Adipose tissue (tissue), 3 donors: ENCODE measurements at places on chromosomes 6 and 20. TPM values are rescaled to one million over a fixed set of nuclear protein-coding genes. Genes with fewer than 3 reads are reported as not detected.

The SCRT2 gene
- polyA plus RNA-seq: 0.05 TPM

The SLC17A9 gene
- 4.8 TPM for polyA plus RNA-seq

The RSPO3 gene
- polyA plus RNA-seq: 1.3 TPM

The BTNL2 gene
- not detected for polyA plus RNA-seq

The ID4 gene
- polyA plus RNA-seq: 19.2 TPM

The MCCD1 gene
- polyA plus RNA-seq: not detected

The SLC26A8 gene
- 0.43 TPM for polyA plus RNA-seq

The NKX2-2 gene
- polyA plus RNA-seq: not detected

The APOM gene
- 6.5 TPM for polyA plus RNA-seq

The CRIP3 gene
- not detected for polyA plus RNA-seq

The BCL2L1 gene
- 63.7 TPM for polyA plus RNA-seq

The LAMP5 gene
- polyA plus RNA-seq: 0.06 TPM

The GDAP1L1 gene
- not detected for polyA plus RNA-seq

The MATN4 gene
- polyA plus RNA-seq: not detected

The SOX4 gene
- polyA plus RNA-seq: 11.7 TPM

The TCEA2 gene
- polyA plus RNA-seq: 35.4 TPM

The LPA gene
- polyA plus RNA-seq: not detected

The GNRH2 gene
- not detected for polyA plus RNA-seq

The TFAP2C gene
- polyA plus RNA-seq: 1.3 TPM

The C20orf144 gene
- 0.06 TPM for polyA plus RNA-seq

The CPXM1 gene
- 56.0 TPM for polyA plus RNA-seq

The PROKR2 gene
- not detected for polyA plus RNA-seq
